Glomerular endothelial cell (primary cell): ENCODE measurements at places on chromosomes 11 and 22.

- no peak for DNase-seq
These were observed 962.9 kb downstream of the BRD1 start for GRCh38 chr22:48864748-48865147.

- DNase-seq: no peak
These were observed 143.4 kb downstream of the CRYBB2 start for GRCh38 chr22:25362883-25363240.

GRCh38 chr11:24321229-24321628, 175.6 kb upstream of the LUZP2 start:
- DNase-seq: no peak

DNA sequence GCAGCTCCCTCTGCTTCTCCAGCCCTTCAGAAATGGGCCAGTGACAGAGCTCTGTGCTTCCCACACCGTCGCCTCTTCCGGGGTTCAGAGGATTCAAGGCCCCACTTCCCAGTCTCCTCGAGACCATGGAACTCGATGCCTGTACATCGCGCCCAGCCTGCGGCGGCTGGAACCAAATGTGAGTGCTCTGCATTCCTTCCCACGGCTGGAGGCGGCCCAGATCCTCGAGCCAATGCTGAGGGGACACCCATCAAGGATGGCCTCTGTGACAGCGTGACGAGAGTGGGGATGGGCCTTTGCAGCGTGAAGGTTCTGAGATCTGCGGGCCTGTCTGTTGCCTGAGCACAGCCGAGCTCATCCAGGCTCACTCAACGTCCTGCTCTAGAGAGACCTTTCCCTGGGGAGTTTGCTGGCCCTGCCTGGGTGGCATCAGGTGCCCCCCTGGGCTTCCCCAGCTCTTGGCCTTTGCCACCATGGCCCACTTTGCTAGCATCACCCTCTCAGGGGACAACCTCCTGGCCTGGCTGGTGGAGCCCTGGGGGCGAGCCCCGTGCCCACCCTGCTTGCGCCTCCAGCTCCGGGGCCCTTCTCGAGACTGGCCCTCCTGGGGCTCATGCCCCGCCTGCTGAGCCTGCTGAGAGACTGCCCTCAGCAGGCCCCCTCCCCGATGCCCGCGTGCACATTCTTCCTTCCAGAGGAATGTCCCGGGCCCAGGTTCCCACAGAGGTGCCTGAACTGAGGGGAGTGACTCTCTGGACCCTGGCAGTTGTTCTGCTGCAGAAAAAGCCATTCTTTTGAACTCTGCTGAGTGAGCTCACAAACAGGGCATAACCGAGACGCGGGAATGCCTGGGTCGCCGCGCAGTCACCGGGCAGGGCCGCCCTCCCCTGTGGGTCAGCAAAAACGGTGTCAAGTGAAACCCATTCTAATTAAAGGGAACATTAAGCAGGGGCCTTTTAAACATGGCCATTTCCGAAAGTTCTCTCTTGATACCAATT, 7.3 kb upstream of the MYEOV start:
- DNase-seq: no peak

DNA sequence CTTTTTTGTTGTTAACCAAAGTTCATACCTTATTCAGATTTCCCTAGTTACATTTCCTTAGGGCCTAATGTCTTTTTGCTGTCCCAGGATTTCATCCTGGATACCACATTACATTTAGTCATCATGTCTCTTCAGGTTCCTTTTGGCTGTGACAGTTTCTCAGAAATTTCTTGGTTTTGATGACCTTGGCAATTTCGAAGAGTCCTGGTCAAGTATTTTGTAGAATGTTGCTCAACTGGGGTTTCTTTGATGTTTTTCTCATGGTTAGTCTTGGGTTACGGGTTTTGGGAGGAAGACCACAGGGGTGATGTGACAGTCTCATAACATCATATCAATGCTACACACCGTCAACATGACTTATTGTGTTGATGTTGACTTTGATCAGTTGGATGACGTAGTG, 39.8 kb upstream of the FDX1 start:
- no peak for DNase-seq
